Tibial nerve (tissue), 4 donors: ENCODE measurements at places on chromosomes 2 and 18. TPM values are rescaled to one million over a fixed set of nuclear protein-coding genes. Genes with fewer than 3 reads are reported as not detected.

DNA sequence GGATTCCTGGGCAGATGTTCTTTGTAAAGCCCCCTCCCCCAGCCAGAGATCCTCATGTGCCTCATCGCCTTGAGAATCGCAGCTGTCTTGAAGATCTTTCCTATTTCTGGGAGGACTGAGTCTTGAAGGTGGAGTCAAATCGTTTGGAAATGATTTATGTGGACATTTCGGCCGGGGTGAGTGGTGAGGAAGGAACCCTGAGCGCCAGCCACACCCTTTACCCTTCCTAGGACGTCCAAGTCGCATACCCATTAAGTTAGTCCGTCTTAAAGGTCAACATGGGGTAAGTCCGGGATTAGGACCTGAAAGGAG lies 84.9 kb upstream of the ZCCHC2 start:
- no peak for DNase-seq

- no peak for DNase-seq
These were observed 443.0 kb upstream of the TNP1 start for GRCh38 chr2:217302856-217303255.

DNA sequence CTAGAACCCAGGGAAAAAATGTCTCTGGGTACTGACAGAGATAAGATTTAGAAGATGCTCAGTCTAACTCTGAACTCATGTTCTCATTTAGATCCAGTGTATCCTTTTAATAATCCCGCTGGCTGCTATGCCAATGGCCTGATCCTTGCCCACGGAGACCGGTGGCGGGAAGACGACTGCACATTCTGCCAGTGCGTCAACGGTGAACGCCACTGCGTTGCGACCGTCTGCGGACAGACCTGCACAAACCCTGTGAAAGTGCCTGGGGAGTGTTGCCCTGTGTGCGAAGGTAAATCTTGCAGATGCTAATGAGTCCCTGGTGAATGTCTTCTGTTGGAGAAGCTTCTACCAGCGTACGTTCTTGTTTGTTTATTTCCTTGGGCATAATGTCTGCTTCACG lies 118.6 kb downstream of the FEZ2 start:
- no peak for DNase-seq

DPP10 gene
- total RNA-seq, result not detected

- no peak for DNase-seq
These were observed 1957.9 kb downstream of the SUCLG1 start for GRCh38 chr2:82501217-82501616.

DNA sequence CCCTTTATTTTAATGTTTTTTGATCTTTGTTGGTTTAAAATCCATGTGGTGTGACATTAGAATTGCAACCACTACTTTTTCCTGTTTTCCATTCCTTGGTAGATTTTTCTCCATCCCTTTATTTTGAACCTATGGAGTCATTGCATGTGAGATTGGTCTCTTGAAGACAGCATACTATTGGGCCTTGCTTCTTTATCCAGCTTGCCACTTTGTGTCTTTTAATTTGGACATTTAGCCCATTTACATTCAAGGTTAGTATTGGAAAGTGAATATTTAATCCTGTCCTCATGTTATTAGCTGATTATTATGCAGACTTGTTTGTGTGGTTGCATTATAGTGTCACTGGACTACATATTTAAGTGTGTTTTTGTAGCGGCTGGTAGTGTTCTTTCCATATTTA lies 782.9 kb downstream of the SLC4A3 start:
- no peak for DNase-seq

LAMA3 gene
- total RNA-seq, result 74.1 TPM

GRCh38 chr2:9243357-9243756 lies 36.7 kb downstream of the ASAP2 start:
- DNase-seq, result no peak

- DNase-seq, result no peak
These were observed 37.5 kb downstream of the POLR1A start for GRCh38 chr2:86068136-86068588.

GRCh38 chr2:209933499-209934483 lies 68.6 kb upstream of the RPE start:
- DNase-seq, result peak; percentile 22
